ENCODE measurements at places on chromosomes 5 and 9.

- no peak for DNase-seq
These were observed 280.4 kb downstream of the PSAT1 start for GRCh38 chr9:78577156-78577906.

GRCh38 chr5:154653418-154653763 lies 101.8 kb upstream of the LARP1 start:
- DNase-seq: no peak

DNA sequence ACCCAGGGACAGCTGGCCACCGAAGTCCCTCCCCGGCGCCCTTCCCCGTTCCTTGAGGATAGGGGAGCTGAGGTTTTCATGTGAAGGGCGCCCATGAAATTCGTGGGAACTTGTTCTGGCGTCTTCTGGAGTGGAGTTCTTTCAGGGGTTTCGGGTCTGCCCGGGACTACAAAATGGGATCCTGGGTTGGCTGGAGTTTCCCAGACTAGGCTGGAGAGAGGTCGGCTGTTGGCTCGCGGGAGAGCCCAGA lies 3.6 kb upstream of the RGMB start:
- no peak for DNase-seq

- DNase-seq: no peak
These were observed 7.6 kb upstream of the GBGT1 start for GRCh38 chr9:133171161-133171961.

- no peak for DNase-seq
These were observed 690.9 kb upstream of the CDH18 start for GRCh38 chr5:20678814-20679298.

GRCh38 chr5:145540375-145540774 lies 294.8 kb downstream of the PRELID2 start:
- no peak for DNase-seq

GRCh38 chr9:97640325-97640724 lies 6.7 kb downstream of the NCBP1 start:
- no peak for DNase-seq

GRCh38 chr9:131769361-131769760 lies 29.5 kb upstream of the RAPGEF1 start:
- DNase-seq: no peak

DNA sequence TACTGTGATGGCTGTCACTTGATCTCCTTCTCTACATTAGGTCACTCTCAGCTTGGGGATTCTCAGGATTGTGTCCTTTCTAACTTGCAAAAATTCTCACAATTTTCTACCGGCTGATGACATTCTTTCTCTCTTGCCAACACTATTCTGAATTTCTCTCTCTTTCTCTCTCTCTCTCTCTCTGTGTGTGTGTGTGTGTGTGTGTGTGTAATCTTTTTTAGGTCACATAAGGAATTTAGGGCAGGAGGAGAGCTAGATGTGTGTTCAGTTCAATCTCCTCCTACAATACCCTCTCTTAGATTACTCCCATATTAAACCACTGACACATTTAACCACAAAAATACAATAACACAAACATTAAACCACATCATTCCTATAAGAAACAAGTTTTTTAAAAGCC lies 242.3 kb upstream of the NREP start:
- DNase-seq: no peak
